ENCODE measurements at places on chromosomes 7 and 10.

GRCh38 chr7:26699766-26700165 lies 164.6 kb downstream of the SKAP2 start:
- DNase-seq, result no peak

GRCh38 chr10:77861366-77861765 lies 65.2 kb downstream of the DLG5 start:
- DNase-seq, result no peak

DNA sequence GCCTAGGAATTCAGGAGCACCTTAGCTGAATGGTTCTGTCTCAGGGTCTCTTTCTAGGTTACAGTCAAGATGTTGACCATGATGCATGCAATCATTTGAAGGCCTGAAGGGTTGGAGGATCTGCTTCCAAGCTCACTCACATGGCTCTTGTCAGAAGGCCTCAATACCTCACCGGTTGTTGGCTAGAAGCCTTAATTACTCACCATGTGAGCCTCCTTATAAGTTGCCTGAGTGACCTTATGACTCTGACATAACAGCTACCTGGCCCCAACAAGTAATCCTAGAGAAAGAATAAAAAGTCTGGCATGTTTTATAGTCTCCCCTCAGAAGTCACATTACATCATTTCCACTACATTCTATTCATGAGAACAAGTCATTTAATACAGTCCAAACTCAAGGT lies 3.4 kb upstream of the C1GALT1 start:
- no peak for DNase-seq

- no peak for DNase-seq
These were observed 55.7 kb downstream of the ST7 start for GRCh38 chr7:117008886-117009531.

DNA sequence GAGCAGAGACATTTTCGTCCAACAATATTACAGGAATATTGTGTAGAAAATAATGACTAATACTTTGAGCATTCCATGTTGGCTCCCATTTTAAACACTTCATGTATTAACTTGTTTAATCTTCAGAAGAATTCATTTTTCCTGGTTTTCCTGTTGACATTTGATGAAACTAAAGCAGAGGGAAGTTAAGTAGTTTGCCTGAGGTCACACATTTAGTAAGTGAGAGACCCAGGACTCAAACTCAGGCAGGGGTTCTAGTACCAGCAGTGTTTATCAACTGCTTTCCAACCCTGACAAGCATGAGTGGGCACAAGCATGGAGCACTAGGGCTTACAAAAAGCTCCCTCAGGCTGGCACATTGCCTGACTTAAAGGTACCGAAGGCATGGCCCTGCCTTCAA lies 719.1 kb downstream of the AUTS2 start:
- DNase-seq, result no peak

DNA sequence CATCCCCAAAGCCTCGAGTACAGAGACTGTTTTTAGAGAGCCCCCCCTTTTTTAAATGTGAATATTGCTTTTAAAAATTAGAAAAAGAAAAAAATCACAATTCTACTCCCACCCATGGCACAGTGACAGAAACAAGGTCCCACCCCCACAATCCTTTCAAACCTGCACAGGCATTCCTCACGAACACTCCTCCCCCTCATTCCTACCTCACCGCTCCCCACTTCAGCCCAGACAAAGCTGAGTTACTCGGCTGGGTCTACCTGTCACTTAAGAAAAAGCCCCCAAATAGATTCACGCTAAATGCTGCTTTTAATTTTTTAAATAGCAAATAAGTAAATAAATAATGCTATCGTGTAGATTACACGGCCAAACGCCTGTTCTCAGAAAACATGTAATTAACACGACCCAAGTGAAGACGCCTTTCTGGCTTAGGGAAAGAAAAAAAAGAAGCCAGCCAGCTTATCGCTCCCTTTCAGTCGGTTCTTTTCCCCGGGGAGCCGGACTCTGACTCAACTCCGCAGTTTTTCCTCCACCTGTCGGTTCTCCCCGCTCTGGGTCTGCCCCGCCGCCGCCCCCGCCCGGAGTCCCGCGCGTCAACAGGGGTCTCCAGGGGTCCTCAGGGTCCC lies 739 bp downstream of the MPP7 start:
- DNase-seq, result no peak

DNA sequence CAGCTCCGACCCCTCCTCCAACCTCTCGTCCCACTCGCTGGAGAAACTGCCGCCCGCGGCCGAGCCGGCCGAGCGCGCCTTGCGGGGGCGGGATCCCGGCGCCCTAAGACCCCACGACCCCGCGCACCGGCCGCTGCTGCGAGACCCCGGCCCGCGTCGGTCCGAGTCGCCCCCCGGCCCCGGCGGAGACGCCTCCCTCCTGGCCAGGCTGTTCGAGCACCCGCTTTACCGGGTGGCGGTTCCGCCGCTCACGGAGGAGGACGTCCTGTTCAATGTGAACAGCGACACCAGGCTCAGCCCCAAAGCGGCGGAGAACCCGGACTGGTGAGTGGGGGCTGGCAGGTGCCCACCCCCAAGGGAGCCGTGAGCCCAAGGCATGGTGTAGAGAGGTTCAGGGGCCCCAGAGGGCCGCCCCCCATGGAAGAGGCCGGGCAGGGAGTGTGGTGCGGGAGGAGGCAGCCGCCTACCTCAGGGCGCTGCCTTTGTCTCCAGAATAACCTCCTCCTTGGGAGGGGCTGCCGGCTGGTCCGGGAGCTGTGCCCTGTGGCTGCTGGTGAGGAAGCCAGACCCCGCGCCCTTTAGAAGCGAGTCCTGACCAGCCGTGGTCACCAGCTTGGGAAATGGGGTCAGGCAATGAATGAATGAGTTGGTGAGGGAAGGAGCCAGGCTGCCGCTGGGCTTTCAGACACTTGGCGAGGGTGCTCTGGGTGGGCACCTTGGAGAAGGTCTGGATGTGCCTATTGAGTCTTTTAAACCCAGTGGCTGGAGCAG lies 1.3 kb downstream of the FAM20C start:
- no peak for DNase-seq

DNA sequence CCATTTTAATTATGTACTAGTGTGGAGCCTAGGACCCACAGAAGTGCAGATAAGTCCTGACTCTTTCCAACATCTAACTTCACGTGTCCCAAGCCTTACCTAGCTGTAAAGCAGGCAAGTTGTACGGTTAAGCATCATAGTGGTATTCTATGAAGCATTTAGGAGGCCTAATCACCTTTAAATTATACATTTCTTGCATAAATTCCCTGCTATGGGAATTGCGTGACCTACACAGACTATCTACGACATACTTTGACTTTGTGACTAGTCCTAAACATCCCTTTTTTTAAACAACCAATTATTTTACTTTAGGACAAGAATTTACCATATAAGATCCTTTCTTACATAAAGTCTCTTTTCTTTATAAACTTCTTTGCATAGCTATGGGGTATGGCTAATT lies 37.7 kb upstream of the LRGUK start:
- DNase-seq, result no peak

- no peak for DNase-seq
These were observed 608 bp downstream of the AKR1B10 start for GRCh38 chr7:134527979-134528371.

DNA sequence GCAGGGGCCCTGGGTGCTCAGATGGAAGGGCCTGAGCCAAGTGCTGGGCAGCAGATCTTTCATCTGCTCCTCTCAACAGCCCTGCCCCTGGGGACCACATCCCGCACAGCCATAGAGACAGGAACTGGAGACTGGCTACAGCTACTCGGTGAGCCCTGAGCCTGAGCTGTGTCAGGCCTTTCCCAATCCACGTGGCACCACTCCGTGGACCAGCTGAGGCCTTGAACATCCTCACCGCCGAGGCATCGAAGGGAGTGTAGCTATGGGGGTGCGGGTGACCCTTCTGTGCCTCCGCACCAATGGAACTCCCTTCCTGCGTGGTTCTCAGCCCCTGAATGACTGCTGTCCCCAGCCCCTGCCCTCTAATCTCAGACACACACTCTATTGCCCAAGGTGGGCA lies 362.7 kb upstream of the SHH start:
- DNase-seq, result no peak

- no peak for DNase-seq
These were observed 78.7 kb upstream of the PPP2R2D start for GRCh38 chr10:131822013-131822691.

GRCh38 chr10:35639728-35640401 lies 2.2 kb downstream of the FZD8 start:
- no peak for DNase-seq

DNA sequence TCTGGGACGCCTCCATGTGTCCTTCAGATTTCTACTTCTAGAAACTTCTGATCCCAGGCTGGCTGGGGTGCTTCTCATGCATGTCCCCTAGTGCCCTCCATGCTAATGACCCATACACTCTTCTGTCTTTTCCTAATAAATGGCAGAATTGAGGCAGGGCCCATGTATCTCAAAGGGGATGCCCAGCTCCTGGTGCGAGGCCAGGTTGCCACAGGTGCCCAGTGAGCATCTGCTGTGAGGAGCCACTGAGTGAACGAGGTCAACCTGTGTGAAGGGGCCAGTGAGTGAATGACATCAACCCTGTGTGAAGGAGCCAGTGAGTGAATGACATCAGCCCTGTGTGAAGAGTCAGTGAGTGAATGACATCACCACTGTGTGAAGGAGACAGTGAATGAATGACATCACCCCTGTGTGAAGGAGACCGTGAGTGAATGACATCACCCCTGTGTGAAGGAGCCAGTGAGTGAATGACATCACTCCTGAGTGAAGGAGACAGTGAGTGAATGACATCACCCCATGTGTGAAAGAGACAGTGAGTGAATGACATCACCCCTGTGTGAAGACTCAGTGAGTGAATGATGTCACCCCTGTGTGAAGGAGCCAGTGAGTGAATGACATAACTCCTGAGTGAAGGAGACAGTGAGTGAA lies 478.9 kb downstream of the PTPRN2 start:
- DNase-seq, result no peak

- DNase-seq, result no peak
These were observed 75.0 kb downstream of the POM121L12 start for GRCh38 chr7:53110425-53110824.

DNA sequence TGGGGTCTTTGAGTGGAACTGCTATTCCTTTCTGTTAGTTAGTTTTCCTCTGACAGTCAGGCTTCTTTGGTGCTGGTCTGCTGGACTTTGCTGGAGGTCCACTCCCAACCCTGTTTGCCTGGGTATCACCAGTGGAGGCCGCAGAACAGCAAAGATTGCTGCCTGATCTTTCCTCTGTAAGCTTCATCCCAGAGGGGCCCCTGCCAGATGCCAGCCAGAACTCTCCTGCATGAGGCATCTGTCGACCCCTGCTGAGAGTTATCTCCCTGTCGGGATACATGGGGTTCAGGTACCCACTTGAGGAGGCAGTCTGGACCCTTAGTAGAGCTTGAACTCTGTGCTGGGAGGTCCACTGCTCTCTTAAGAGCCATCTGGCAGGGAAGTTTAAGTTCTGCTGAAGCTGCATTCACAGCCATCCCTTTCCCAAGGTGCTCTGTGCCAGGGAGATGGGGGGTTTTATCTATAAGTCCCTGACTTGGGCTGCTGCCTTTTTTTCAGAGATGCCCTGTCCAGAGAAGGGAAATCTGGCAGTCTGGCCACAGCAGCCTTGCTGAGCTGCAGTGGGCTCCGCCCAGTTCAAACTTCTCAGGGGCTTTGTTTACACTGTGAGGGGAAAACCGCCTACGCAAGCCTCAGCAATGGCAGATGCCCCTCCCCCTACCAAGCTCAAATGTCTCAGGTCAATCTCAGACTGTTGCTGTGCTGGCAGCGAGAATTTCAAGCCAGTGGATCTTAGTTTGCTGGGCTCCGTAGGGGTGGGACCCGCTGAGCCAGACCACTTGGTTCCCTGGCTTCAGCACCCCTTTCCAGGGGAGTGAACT lies 89.7 kb upstream of the CDK6 start:
- DNase-seq, result no peak

GRCh38 chr7:12765431-12766100 lies 78.1 kb downstream of the ARL4A start:
- no peak for DNase-seq

GRCh38 chr7:101580596-101580995 lies 48.5 kb downstream of the MYL10 start:
- DNase-seq, result no peak

GRCh38 chr7:101126651-101127459 lies at the start of gene SERPINE1:
Gene SERPINE1, plus strand, starts transcription at chr7:101127104. Its CDS starts 1,290 bp downstream, at chr7:101128394.
- no peak for DNase-seq

- no peak for DNase-seq
These were observed 773.3 kb downstream of the GRID1 start for GRCh38 chr10:85593226-85593772.

- no peak for DNase-seq
These were observed 85.1 kb upstream of the PPIF start for GRCh38 chr10:79262131-79262530.

GRCh38 chr7:138396251-138397070 lies 63.6 kb upstream of the TRIM24 start:
- no peak for DNase-seq

DNA sequence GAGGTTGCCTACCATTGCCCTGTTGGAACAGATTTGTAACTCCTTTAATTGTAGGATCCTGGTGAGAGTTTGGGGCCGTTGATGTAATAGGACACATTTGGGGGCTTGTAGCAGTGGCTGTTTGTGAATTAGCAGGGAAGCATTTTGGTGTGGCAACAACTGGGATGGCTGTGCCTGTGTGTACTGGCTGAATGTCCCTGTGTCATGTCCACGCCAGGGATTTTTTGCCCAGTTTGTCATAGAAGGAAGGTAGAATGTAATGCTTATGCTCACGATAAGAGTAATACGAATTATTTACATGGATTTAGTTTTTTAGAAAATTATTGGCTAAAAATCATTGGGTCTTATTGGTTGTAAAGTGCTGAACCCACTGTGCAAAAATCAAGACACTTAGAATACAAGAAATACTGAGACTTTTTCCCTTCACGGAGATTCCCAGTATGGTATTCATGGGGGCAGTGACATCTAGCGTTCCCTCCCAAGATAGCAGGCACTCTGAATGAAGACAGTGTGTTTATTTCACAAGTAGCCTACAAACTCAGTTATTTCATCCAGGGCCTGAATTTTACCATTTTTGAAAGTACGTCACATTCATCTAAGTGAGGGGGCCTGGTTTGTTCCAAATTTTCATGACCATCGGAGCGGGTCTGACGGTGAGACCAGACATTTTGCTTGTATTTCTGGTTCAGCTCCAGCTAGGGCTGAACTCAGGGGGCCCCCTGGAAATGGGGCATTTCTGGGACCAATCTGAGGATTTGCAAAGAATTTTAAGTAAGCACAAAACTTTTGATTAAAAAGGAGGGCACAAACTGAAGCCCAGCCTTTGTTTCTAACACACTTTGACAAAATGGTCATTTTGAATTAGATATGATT lies 74.7 kb downstream of the CACNB2 start:
- DNase-seq, result no peak

DNA sequence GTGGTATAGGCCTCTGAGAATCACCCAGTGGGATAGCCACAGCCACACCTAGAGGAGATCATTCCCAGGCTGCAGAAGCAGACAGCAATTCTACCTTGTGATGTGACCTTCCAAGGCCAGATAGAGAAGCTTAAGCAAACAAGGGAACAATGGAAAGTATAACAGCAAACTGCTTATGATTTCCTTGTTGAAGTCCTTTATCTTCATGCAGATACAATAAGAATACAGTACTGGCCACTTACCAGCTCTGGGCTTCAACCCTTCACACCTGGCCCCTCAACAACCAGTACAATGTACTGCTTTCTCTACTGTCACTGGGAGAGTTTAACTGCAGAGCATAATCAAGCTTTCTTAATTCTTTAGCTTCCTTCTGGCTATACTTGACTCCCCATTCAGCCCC lies 22.6 kb upstream of the DDX50 start:
- DNase-seq, result no peak

GRCh38 chr7:75662579-75663301 lies 76.0 kb downstream of the HIP1 start:
- no peak for DNase-seq

Data from stimulated activated CD8-positive, alpha-beta memory T cell treated with anti-CD3 and anti-CD28 coated beads, Interleukin-4, amount 100 ng/mL, for 1 hour (primary cell).